ENCODE measurements at places on chromosomes 5 and 9.
A peak's percentile ranks its signal among the peaks of the same experiment; 100 is the strongest.

- no peak for DNase-seq
Observed at GRCh38 chr5:9790276-9790675, 160.1 kb upstream of the TAS2R1 start.

DNA sequence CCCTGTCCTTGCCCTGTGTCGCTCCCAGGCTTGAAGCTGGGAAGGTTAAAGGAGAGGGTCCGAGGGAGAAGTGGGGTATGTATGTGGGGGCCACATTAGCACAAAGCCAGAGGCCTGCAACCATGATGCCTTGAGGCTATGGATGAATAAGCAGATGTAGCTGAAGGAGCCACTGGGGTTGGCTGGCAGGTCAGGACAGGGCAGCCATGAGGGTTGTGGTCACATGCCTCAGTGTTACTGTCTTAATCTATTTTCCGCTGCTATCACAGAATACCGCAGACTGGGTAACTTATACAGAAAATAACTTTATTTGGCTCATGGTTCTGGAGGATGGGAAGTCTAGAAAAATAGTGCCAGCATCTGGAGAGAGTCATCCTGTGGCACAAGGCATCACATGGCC lies 9.2 kb upstream of the GRHPR start:
- no peak for DNase-seq

- no peak for DNase-seq
Observed at GRCh38 chr5:34053133-34053532, 10.1 kb upstream of the C1QTNF3 start.

GRCh38 chr5:107401470-107402122 lies 269.1 kb downstream of the EFNA5 start:
- DNase-seq: peak; percentile 15

DNA sequence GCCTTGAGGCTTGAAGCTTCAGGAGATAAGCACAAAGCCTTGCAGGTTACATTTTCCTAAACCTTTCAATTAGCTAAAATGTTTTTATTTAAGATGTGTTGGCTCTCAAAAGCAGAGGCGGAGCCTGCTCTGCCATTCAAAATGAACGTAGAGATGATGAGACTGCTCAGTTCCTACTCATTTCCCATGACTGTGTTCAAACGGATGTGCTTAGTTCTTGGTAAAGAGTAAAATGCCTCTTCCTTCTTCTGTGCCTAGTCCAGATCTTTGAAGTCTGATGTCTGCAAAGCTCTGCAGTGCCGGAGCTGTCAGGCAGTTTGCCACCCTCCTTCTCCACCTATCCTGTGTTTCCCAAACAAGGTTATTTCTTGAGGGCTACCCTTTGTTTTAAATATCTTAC lies 46.3 kb upstream of the ADAMTSL1 start:
- DNase-seq: no peak

DNA sequence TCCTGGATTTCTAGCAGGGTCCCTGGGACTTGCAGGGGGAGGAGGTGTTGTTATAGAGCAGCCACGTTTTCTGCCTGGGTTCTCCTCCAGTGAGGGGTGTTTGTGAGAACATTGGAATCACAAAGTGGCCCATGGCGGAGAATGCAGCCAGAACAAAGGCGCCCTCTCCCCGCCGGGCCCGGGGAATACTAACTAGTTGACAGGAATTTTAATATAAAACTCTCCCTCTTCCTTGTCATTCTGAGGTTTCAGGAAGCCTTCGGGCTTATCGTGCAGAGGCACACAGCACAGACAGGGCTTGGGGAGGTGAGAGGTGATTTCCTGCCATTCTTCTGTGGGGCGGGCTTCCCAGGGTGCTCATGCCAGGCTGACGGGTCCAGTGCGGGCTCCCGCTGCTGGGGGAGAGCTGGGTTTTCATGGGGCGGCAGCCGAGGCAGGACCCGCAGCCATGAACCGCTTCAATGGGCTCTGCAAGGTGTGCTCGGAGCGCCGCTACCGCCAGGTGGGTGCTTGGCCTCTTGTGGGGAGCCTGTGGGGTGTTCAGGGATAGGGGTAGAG lies 37.7 kb downstream of the RGS3 start:
- DNase-seq: no peak

DNA sequence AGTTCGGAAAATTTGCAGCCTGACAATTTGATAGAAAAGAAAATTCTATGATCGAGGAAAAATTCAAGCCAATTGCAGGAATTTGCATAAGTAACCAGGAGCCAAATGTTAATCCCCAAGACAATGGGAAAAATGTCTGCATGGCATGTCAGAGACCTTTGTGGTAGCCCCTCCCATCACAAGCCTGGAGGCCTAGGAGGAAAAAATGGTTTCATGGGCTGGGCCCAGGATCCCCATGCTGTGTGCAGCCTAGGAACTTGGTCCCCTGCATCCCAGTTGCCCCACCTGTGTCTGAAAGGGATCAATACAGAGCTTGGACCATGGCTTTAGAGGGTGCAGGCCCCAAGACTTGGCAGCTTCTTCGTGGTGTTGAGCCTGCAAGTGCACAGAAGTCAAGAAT lies 1847.9 kb upstream of the ACO1 start:
- no peak for DNase-seq

- no peak for DNase-seq
Observed at GRCh38 chr5:127355337-127355736, 64.7 kb downstream of the MEGF10 start.

GRCh38 chr9:138025908-138026307 lies 148.3 kb downstream of the CACNA1B start:
- DNase-seq: no peak

DNA sequence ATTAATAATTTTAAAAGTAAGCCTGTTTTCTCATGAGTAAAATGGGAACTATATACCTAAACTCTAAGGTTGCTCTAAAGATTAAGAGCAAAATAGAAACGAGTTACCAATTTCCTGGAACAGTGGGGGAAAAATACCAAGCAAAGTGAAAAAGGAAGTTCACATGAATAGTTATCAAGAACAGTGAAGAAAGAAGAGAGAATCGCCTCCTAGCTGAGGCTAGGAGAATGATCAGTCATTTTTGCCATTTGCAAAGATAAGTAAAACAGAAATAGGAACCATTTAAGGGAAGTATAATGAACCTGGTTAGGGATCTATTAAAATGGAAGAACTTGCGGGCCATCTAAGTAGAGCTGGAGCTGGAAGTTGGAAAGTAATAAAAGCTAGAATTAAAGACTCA lies 50.7 kb downstream of the P4HA2 start:
- no peak for DNase-seq

DNA sequence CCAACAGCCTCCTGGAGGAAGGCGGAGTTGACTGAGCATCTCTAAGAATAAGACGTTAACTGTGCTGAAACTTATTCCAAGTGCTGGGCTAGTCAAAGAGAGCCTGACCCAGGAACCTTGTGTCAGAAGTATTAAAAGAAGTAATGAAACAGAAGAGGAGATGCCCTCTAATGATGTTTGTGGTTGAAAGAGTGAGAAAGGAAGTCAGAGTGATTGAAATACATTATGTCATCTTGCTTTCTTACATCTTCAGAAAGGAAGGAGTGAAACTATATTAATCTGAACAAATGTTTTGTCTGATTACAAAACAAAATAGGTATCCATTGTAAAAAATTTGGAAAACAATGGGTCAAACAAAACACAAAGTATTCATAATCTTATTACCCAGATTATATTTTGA lies 460.7 kb downstream of the NTRK2 start:
- no peak for DNase-seq

DNA sequence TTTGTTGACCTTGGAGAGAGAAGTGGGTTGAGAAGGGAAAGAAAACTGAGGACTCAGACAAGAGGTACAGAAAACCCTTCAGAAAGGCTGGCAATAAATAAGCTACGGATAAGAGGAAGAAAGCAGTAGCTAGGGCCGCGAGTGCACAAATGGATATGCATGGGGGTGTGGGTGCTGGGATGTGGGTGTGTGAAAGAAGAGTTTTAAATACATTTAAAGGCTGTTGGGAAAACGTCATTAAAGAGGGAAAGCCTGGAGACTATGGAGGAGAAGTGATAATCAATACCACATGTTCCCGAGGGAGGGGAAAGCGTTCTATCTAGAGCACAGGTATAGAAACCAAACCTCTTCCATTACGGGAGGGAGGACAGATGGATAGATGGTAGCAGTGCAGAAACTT lies 177.2 kb downstream of the TSSK1B start:
- no peak for DNase-seq

GRCh38 chr9:91572044-91572443 lies 148.4 kb upstream of the NFIL3 start:
- no peak for DNase-seq

DNA sequence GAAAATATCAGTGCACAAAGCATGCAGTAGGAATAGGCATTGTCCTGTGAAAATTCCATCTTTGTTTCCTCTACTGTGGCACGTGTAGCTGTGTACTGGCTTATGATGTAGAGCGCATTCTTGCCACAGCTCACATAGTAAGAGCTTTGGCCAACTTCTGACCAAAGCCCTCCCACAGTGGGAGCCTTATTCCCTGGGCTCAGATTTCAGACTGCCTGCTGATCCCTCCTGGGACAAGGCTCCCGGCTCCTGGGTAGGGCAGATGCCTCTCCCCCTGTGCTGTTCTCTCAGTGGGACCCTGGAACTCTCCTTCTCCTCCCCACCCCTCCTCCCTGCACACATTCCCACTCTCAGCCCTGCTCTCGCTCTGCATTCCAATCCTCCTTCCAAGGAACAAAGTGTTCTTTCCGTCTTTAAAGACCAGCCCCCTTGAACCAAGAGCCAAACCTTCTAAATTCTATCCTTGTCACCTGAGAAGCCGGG lies 17.5 kb downstream of the LCP2 start:
- DNase-seq: no peak

DNA sequence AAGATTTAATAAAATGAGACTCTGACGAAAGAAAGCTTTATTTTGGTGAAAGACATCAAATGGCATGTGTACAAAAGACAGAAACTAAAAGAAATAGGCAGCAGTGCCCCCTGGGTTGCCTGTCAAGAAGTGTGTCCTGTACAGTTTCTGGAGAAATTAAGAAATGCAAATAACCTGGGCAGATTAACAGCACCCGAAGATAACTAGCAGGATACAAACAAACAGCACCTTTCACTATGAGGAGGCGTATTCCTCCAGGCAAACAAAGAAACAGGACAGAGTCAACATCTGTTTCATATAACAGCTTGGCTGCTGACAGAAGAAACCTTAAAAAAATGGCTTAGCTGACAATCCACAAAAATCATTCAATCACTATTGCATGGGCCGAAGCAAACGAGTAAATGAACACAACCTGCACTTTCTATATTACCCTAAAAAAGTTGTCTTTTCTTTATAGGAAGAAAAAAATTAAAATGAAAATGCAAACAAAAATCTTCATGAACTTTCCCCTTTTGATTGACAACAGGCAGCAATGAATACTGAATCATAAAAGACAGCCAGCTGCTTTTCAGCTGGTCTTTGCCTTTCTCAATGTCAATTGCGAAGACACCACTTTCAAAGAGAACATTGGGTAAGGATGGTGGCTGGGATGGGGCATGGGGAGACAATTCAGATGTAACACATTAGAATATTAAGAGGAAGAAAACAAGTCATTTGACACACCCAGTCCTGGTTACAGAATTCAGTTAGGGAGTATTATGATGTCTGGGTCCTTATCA lies 162.1 kb downstream of the ARL15 start:
- DNase-seq: peak; percentile 32

DNA sequence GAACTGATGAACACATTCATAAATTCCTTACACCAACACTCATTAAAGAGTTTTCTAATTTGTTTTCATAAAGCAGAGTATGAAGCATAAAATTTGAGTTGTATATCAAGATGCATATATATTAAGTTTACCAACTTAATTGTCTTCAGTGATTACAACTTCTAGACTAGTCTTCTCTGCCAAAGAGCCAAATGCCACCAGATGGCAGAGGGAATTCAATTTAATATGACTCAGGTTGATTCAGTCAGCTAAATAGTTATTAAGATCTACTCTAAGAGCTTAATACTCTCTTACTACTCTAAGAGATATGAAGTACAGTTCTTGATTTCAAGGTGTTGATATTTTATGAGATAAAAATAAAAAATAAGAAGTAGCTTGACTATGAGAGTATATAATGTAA lies 53.4 kb downstream of the CDH10 start:
- no peak for DNase-seq

- DNase-seq: no peak
Observed at GRCh38 chr5:148172377-148172776, 4.0 kb downstream of the SPINK14 start.

DNA sequence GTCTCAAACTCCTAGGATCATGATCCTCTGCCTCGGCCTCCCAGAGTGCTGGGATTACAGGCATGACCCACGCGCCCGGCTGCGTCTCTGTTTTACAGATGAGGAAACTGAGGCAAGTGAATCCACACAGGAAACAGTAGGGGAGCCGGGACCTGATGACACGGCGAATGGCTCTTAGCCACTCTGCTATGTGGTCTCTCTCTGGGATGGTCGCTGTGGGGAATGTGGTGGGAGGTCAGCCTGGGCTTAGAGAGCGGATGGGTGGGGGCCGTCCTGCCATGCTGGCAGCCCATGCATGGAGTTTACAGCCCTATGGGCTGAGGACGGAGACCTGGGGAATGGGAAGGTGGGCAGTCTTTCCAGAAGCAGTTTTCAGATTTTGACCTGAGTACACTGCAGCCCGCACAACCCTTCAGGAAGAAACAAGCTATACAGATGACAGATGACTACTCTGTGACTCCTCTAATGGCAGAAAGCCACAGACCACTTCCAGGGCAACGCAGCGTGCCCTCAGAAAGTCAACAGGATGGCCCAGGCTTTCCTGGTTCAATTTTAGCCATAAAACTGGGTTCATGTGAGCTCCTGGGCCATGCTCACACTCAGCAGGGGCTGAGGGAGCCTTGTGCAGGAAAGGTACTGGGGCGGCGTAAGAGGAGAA lies 136.1 kb upstream of the RAPGEF1 start:
- no peak for DNase-seq

DNA sequence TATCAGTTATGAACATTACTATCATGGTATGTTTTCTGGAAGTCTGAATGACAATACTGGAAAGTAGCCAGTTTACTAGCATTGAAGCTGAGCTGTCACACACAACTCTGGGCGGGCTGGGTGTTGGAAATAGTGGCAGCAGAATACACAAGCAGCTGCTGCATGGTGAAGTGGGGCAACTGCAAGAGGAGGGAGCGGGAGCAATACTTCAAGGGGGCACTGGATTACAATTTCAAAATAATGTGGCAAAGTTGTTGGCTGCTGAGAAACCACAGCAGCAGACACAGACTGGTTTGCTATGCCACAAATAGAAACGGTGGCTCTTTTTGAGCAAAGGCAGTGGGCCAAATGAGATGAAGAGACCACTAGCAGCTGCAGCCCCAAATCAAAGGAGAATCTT lies 350.2 kb downstream of the KIAA0825 start:
- DNase-seq: no peak

GRCh38 chr9:105150991-105151685 lies 93.3 kb upstream of the SLC44A1 start:
- DNase-seq: no peak

GRCh38 chr5:145680767-145681166 lies 154.4 kb downstream of the PRELID2 start:
- DNase-seq: no peak

GRCh38 chr5:14265570-14265969 lies 122.4 kb downstream of the TRIO start:
- DNase-seq: no peak

Measured in SK-N-DZ (cell line).